AML-193 (cell line): ENCODE measurements at places on chromosomes 7 and 10.

GRCh38 chr7:73706126-73707044 lies 13.1 kb downstream of the STX1A start:
- DNase-seq, result no peak

- no peak for DNase-seq
Measured at GRCh38 chr7:81624021-81624592, 145.7 kb downstream of the HGF start.

DNA sequence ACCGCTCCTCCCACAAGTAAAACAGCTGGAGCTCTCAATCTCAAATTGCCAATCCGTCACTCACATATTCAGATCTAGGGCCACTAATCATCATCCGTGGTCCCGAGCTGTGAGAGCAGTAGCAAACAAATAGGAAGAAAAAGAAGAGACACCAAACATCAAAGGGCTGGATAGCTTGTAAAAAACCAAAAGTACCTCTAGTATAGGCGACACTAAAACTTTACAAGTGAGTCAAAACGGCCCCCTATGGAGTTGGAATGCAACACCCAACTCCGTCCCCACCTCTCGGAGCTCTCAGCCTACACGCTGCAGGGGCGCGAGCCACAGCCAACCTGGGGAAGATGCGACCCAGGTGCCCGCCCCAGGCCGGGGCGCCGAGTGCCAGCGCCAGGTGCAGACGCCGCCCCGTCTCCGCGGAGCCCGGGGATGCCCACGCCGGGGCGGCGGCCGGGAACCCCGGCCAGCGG lies 581 bp downstream of the FAM3C start:
- no peak for DNase-seq

- peak; percentile 90 for DNase-seq
Measured at GRCh38 chr7:27031289-27032172, 64.3 kb downstream of the HOXA1 start.
